ENCODE measurements at places on chromosomes 2 and 18. TPM values are rescaled to one million over a fixed set of nuclear protein-coding genes. Genes with fewer than 3 reads are reported as not detected.

RAB6C gene
- 2.6 TPM for total RNA-seq

UGT1A3 gene
- total RNA-seq: not detected

DUSP2 gene
- 16.5 TPM for total RNA-seq

POTEC gene
- total RNA-seq: 70.2 TPM

KCNJ3 gene
- total RNA-seq: 1.7 TPM

HADHB gene
- total RNA-seq: 168 TPM

ZNF519 gene
- total RNA-seq: 18.7 TPM

DYNAP gene
- 0.24 TPM for total RNA-seq

GPBAR1 gene
- 1.8 TPM for total RNA-seq

ELOA2 gene
- total RNA-seq: 8.4 TPM

CFAP65 gene
- total RNA-seq: 23.7 TPM

OTOS gene
- total RNA-seq: 1.5 TPM

ADCYAP1 gene
- total RNA-seq: 10.1 TPM

PARD3B gene
- 29.6 TPM for total RNA-seq

OR6B2 gene
- not detected for total RNA-seq

IL18RAP gene
- total RNA-seq: 0.16 TPM

SIX2 gene
- 3.2 TPM for total RNA-seq

PROKR1 gene
- 0.50 TPM for total RNA-seq

CYB5A gene
- 77.2 TPM for total RNA-seq

NCL gene
- 207 TPM for total RNA-seq

SKA1 gene
- total RNA-seq: 5.5 TPM

KANSL1L gene
- total RNA-seq: 53.0 TPM

PCARE gene
- 1.0 TPM for total RNA-seq

DOK6 gene
- total RNA-seq: 8.5 TPM

SERPINB2 gene
- total RNA-seq: not detected

GALNT1 gene
- 67.0 TPM for total RNA-seq

KIF1A gene
- total RNA-seq: 42.1 TPM

LAMA1 gene
- total RNA-seq: 146 TPM

PRSS56 gene
- total RNA-seq: 1.2 TPM

TNFRSF11A gene
- total RNA-seq: 3.0 TPM

WDPCP gene
- 20.1 TPM for total RNA-seq

LHCGR gene
- total RNA-seq: 1.5 TPM

LYPD1 gene
- 0.50 TPM for total RNA-seq

CAPN14 gene
- total RNA-seq: 0.47 TPM

CDK15 gene
- total RNA-seq: 6.3 TPM

ALLC gene
- 18.5 TPM for total RNA-seq

FOXI3 gene
- 3.2 TPM for total RNA-seq

ZAP70 gene
- total RNA-seq: 5.5 TPM

RAMP1 gene
- total RNA-seq: 14.3 TPM

All from testis (tissue), 5 donors.